ENCODE measurements at places on chromosomes 5 and 9.

- DNase-seq = peak; percentile 90
Measured at GRCh38 chr5:181246276-181247049, 2.8 kb upstream of the RACK1 start.

GRCh38 chr5:35313291-35313690 lies 83.0 kb upstream of the PRLR start:
- no peak for DNase-seq

DNA sequence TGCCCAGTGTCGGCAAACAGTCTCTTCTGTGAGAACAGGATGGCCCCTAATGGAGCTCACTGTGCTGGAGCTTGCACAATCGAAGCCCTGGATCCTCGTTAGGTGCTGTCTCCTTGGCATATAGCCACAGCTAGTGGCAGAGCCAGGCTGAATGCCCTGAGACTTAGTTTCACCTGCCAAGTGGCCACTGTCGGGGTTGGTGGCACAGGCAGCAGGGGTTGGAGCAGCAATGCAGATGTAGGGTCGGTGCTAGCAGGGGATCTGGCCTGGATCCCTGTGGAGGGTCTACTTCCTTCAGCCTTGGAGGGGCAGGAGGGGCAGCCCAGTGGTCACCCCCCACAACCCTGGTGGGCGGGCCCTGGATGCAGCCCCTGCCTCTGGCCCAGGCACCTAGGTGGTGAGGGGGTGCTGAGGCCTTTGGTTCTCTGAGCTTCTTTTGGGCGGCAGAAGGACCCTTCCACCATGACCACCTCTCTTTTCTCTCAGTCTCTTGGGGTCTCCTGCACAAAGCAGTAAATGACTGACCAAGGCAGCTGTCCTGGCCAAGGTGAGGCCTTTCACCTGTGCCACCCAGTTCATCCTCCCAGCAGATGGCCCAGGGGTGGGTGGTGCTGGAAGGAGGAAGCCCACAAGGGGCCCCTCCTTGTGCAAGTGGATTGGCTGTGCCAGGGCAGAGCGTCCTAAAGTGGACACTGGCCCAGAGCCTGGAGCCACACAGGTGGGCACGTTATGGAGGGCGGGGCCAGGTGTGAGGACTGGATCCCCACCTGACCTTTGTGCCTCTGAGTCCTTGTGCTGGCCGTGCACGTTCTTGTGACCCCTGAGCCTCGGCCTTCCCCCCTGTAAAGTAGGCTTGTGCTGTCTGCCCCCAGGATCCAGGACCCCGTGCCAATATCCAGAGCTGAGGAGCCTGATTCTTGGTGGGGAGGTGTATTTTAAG lies 44.8 kb downstream of the PHF2 start:
- DNase-seq = peak; percentile 14

GRCh38 chr9:4224181-4224580 lies 75.7 kb downstream of the GLIS3 start:
- DNase-seq = no peak

DNA sequence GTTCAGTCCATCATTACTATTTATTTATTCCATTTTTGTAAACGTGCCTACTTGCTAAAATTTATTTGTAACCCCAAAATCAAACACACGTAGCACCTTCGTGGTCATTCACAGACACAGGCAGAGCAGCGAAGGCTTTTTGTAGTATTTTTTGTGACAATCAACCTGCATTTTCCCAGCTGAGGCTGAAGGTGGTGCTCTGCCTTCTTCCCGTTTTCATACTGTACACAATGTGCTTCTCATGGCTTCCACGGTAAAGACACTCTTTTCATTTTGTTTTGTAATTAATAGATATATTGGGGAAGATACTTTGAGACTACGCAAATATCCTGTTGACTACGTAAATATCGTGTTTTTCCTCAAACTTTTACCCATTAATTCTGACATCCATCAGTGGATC lies 19.4 kb downstream of the DAP start:
- no peak for DNase-seq

GRCh38 chr5:40875958-40876357 lies 33.3 kb upstream of the C7 start:
- no peak for DNase-seq
